Fibroblast of skin of right biceps (primary cell): ENCODE measurements at places on chromosomes 2 and 18.

DNA sequence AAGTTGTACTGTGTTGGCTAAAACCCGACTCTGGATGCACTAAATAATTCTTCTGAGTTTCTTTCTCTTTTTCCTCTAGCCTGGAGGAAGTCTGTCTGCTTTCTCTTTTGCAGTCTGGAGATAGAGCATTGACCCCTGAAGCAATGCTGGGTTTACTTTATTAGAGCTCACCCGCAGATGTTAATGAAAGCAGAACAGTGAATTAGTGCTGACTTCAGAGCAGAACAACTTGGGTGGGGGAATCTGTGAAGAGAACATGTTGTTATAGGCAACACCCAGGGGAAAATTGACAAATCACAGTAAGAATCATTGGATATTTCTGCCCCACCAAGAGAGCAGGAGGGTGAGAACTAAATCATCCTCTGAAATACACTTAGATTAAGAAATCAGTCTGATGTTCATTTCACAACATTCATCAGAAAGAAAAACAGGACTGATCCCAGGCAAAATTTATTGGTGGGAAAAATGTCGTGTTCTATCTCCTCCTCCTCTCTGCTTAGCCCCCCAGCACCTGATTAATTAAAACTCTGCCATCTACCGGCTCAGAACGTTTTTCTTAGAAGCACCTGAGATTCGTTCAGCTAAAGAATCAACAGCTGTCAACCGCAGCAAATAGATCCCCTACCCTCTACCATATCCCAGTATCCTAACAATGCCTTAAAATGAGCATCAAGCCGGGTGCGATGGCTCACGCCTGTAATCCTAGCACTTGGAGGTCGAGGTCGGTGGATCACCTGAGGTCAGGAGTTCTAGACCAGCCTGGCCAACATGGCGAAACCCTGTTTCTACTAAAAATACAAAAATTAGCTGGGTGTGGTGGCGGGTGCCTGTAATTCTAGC is 165.1 kb downstream of the FMNL2 start:
- DNase-seq = peak; percentile 18

DNA sequence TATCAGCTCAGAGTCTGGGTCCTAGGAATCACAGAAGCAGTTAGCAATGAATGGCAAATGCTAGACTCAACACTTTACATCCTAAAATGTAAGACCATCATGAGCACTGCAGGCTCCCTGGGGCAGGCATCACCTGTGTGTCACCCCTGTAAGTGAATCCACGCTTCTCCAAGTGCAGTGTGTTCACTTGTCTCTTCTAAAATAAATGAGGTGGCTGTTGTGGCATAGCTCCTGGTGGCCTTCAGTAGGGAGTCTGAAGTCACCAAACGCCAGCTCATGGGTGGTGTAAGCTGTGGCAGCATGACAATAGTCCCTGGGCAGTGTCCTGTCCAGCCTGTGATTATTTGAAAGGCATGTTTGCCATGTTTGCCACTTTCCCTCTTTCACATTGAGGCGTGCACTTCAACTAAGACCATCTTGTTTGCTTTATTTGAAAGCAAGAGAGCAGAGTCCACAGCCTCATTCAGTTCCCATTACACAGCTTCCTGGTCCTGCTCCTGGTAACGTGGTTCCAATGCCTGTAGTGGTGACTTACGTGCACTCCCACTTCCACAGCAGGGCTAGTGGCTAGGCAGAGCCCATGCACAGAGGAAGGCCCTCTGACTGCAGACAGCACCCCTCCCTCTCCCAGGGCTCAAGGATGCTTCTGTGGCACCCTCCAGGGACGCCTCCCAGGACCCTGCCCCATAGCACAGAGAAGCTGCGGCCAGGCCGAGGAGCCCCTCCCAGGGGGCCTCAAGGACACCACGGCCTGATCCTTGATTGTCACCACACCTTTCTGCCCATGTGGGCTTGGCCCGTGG is 24.3 kb downstream of the COA5 start:
- DNase-seq = no peak

DNA sequence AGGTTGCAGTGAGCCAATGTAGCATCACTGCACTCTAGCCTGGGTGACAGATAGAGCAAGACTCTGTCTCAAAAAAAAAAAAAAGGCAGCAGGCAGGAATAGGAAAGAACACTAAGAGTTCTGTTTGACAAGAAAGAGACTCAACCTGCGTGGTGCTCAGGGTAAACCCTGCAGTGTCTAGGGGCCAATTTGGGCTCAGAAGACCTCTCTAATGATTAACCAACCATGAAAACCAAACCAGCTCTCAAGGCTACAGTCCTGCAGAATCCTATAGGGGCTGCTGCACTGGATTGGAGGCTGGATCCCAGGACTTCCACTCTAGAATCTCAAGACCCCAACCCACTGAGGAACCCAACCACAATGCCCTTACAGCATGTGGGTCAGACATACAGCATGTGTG is 2.4 kb downstream of the TRABD2A start:
- no peak for DNase-seq

DNA sequence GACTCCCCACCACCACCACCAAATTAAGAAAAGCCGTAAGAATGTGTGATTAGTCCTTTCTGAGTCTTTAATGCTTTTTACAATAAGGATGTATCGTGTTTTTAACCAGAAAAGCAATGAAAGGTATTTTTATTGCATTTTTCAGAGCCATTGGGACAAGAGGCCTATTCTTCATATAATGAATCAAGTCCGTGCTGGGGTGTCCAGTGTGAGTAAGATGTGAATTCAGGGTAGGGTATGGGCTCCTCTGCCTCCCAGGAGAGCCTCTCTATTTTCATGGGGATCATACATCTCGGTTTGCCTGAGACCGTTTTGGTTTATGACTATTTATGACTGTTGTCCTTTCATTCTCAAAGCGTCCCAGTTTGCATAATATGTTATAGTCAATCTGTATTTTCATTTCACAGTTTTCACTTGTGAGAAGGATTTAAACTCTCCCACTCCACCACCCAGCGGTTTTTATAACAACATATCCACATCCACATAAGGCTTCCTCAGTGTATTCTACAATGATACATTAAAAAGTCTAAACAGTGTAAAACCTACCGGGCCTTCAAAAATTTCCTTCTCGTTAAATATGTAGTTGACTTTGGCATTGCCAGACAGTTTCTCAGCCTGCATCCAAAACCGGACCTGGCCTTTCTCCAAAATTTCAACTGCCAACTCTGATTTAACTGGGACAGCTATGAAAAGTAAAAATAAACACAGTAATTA is 80.8 kb upstream of the LPIN2 start:
- no peak for DNase-seq

GRCh38 chr18:12686100-12686499 is 16.4 kb downstream of the CEP76 start:
- DNase-seq = peak; percentile 22

GRCh38 chr2:59196491-59196890 is 955.4 kb upstream of the FANCL start:
- DNase-seq = peak; percentile 23

DNA sequence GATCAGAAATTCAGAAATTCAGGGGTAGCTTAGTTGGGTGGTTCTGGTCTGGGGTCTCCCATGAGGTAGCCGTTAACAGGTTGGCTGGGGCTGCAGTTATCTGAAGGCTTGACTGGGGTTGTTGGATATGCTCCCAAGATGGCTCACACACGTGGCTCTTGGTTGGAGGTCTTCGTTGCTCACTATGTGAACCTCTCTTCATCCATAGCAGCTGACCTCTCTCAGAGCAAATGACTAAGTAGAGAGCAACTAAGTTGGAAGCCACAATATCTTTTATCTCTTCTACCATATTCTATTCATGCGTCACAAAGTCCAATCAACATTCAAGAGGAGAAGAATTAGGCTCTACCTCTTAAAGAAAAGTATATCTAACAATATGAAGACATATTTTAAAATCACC is 38.7 kb upstream of the SERTAD2 start:
- DNase-seq = peak; percentile 80

GRCh38 chr2:25954199-25954752 is 28.0 kb downstream of the KIF3C start:
- DNase-seq = no peak

GRCh38 chr2:143732871-143733270 is 603.7 kb downstream of the ARHGAP15 start:
- DNase-seq = no peak
